ENCODE measurements at places on chromosomes 1 and 21. TPM values are rescaled to one million over a fixed set of nuclear protein-coding genes. Genes with fewer than 3 reads are reported as not detected.

Gene NMNAT2
- total RNA-seq = not detected

Gene DCST2
- 1.6 TPM for total RNA-seq

GRCh38 chr21:44293551-44294231 is 6.2 kb upstream of the PFKL start:
- peaks cover 5% of the 10 kb centered on the region for H3K4me1 ChIP-seq
- H3K36me3 ChIP-seq = no peaks in the 10 kb centered on the region
- peak; percentile 23 for DNase-seq
- no peaks in the 10 kb centered on the region for H3K27me3 ChIP-seq

GRCh38 chr1:192580351-192580962 is 4.9 kb downstream of the RGS1 start:
- H3K27ac ChIP-seq = no peak overlapping the region
- H3K4me1 ChIP-seq = peaks cover 36% of the 10 kb centered on the region
- H3K27me3 ChIP-seq = no peaks in the 10 kb centered on the region
- H3K4me3 ChIP-seq = no peak overlapping the region
- no peaks in the 10 kb centered on the region for H3K36me3 ChIP-seq

DNA sequence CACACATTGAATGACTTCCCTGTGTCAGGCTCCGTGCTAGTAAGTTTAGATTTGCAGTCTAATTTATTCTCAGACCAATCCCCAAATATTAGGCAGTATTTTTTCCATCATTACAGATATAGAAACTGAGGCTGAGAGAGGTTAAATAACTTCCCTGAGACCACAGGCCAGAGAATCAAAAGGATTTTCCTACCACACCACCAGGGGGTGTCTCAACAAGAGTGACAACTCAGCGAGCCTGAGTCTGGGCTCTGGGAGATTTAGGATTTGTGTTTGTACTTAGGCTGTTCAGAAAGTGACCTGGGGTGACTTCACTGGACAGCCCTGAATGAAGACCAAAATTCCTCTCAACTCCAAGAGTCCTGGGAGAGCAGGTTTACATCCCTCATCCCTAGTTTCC is 13.3 kb upstream of the LCE5A start:
- no peak for DNase-seq
- H3K36me3 ChIP-seq = no peaks in the 10 kb centered on the region
- H3K4me3 ChIP-seq = no peak overlapping the region
- H3K4me1 ChIP-seq = no peaks in the 10 kb centered on the region
- H3K27me3 ChIP-seq = peaks cover 11% of the 10 kb centered on the region
- no peak overlapping the region for H3K27ac ChIP-seq

Data from T-cell (primary cell).